ENCODE measurements at places on chromosomes 1 and 21.
A peak's percentile ranks its signal among the peaks of the same experiment; 100 is the strongest.

- no peak for DNase-seq
Measured at GRCh38 chr1:208166340-208167138, 77.6 kb downstream of the PLXNA2 start.

DNA sequence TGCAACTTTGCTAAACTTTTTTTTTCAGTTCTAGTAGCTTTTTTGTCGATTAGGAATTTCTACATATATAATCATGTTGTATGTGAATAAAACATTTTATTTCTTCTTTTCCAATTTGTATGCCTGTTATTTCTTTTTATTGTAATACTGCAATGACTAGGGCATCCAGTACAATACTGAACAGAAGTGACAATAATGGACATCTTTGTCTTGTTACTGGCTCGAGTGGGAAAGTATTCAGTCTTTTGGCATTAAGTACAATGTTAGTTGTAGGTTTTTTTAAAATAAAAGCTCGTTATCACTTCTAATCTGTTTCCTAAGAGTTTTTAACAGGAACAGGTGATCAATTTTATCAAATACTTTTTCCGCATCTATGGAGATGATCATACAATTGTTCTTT lies 9.8 kb downstream of the STPG1 start:
- DNase-seq = no peak

- no peak for DNase-seq
Measured at GRCh38 chr1:110176299-110176956, 26.1 kb downstream of the SLC6A17 start.

DNA sequence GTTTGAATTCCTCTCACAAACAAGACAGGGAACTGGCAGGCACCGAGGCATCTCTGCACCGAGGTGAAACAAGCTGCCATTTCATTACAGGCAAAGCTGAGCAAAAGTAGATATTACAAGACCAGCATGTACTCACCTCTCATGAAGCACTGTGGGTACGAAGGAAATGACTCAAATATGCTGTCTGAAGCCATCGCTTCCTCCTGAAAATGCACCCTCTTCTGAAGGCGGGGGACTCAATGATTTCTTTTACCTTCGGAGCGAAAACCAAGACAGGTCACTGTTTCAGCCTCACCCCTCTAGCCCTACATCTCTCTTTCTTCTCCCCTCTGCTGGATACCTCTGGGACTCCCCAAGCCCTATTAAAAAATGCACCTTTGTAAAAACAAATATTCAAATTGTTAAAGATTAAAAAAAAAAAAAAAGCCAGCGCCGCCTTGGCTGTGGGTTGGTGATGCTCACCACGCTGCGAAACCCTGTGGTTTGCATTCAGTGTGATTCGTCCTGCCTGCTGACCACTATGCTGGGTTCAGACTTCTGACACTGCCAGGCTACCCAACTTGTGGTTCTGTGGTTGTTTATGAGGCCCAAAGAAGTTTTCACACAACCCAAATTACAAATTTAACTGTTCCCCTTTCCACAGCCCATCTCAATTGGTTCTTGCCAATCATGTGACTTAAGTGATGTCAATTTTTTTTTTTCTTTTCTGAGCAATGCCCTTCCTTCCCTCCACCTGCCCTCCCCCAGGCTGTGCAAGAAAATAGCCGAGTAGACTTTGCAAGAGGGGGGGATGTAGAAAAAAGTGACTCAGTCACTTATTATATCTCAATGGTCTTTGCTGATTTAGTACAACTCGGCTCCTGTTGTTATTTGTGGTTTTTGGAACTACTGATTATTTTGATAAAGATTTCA lies at the start of gene RUNX1:
TSS of gene RUNX1 (minus strand) at position 597 of the 912 bp plus-strand sequence.
- peak; percentile 71 for DNase-seq

DNA sequence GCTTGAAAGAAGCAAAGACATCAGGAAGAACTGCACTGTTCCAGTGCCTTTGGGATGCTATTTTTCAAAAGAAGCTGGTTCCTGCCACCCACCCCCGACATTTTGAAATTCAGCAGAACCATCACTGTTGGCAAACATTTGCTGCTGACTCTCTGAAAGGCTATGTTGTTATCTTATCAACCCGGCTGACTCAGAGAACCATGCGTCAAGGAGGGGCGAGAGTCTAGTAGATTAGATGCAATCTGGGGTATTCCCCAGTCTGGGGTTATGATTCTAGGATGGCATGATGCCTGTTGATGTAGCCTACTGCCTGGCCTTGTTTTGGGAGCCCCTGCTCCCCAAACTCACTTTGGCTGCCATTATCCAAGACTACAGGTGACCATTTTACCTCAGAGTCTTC lies 267.8 kb upstream of the RUNX1 start:
- no peak for DNase-seq

- DNase-seq = peak; percentile 50
Measured at GRCh38 chr21:17925000-17925610, 105.9 kb upstream of the C21orf91 start.

GRCh38 chr1:8516793-8517556 lies 199.1 kb downstream of the SLC45A1 start:
- DNase-seq = no peak

GRCh38 chr1:27365372-27366112 lies 1.2 kb downstream of the MAP3K6 start:
- DNase-seq = peak; percentile 65

GRCh38 chr1:227167276-227168101 lies 150.8 kb downstream of the CDC42BPA start:
- no peak for DNase-seq

DNA sequence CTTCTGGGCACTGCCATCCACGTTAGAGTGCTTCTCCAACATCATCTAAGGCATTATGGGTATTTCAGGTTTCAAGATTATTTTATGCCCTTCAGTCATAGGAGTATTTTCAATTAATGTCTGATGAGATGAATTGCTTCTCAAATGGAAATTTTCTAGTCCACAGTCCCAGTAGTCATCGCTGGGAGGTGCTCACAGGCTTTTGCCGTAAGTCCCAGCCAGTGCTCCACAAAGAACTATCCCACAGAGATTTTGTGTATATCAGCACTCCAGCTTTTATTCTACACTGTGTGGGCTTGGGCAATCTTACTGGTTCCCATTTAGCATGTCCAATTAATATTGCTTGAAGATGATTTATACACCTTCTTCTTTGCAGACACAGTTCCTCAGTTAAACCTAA lies 61.0 kb downstream of the SMYD2 start:
- DNase-seq = no peak

DNA sequence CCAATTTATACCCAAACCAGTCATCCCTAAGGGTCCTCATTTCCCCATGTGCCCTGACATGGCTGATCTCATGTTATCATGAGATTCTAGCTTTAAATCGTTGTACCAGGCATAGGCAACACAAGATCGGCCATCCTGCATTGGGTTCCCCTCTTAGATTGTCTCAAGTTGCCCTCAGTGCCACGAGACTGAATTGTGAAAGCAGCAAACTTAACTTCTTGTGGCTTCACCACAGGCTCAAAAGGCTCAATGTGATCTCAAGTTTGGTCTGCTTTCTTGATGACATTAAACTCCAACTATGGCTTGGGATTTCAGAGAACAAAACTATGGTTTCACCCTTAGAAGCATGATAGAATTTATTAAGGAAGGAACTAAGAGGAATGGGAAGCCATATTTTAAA lies 168.5 kb upstream of the SYT6 start:
- no peak for DNase-seq

DNA sequence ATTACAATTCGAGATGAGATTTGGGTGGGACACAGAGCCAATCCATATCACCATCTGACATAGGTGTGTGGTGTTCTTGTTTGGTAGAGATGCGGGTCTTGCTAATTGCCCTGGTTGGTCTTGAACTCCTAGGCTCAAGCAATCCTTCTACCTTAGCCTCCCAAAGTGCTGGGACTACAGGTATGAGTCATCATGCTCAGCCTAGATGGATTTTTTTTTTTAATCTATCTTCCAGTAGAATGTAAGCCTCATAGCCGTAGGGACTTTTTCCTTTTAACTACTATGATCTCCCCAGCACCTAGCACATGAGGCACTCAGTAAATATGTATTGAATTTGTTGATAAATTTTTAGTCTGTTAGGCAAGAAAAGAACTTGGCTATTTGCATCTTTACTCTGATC lies 94.6 kb upstream of the TENT5C start:
- no peak for DNase-seq

DNA sequence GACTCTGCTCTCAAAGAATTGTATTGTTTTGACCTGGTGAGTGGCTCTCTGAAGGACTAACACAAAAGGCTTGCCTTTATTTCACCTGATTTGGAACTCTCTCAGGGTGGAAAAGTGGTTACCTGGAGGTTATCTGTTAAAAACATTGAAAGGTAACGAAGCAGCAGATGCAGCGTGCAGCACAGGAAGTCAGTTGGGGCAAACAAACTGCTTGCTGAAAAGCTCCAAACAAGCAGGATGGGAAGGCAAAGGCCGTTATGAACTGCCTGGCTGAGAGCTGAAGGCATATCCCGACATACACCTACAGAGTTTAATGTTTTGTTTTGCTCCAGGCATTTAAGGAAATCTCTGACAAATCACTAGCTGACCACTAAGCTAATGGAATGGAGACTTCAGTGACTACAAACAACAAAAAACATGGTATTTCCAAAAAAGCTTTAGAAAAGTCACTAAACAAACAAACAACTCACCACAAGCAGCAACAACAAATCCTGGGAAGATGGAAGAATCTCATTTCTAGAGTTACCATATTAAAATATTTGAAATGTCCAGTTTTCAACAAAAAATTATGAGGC lies 44.3 kb upstream of the BATF3 start:
- DNase-seq = no peak

- DNase-seq = no peak
Measured at GRCh38 chr1:16111771-16112595, 38.5 kb upstream of the FAM131C start.

- no peak for DNase-seq
Measured at GRCh38 chr1:230185076-230186001, 118.3 kb downstream of the GALNT2 start.

- no peak for DNase-seq
Measured at GRCh38 chr21:42475036-42475435, 21.0 kb downstream of the RSPH1 start.

- no peak for DNase-seq
Measured at GRCh38 chr1:110040548-110040947, 6.1 kb downstream of the STRIP1 start.

- no peak for DNase-seq
Measured at GRCh38 chr1:171730052-171730451, 11.8 kb downstream of the VAMP4 start.

DNA sequence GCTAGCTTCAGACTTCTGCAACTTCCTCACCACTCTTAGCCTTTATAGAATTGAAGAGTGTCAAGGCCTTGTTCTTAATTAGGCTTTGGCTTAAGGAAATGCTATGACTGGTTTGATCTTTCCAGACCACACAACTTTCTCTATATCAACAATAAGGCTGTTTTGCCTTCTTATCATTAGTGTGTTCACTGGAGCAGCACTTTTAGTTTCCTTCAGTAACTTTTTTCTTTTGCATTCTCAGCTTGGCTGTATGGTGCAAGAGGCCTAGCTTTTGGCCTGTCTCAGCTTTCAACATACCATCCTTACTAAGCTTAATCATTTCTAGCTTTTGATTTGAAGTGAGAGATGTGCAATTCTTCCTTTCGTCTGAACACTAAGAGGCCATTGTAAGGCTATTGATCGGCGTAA lies 8.6 kb downstream of the PRKACB start:
- no peak for DNase-seq

- DNase-seq = no peak
Measured at GRCh38 chr1:66695116-66695515, 57.1 kb upstream of the DYNLT5 start.

GRCh38 chr21:34535886-34536285 lies 23.9 kb upstream of the KCNE1 start:
- DNase-seq = no peak

- DNase-seq = no peak
Measured at GRCh38 chr1:235865565-235866204, 1.0 kb downstream of the LYST start.

DNA sequence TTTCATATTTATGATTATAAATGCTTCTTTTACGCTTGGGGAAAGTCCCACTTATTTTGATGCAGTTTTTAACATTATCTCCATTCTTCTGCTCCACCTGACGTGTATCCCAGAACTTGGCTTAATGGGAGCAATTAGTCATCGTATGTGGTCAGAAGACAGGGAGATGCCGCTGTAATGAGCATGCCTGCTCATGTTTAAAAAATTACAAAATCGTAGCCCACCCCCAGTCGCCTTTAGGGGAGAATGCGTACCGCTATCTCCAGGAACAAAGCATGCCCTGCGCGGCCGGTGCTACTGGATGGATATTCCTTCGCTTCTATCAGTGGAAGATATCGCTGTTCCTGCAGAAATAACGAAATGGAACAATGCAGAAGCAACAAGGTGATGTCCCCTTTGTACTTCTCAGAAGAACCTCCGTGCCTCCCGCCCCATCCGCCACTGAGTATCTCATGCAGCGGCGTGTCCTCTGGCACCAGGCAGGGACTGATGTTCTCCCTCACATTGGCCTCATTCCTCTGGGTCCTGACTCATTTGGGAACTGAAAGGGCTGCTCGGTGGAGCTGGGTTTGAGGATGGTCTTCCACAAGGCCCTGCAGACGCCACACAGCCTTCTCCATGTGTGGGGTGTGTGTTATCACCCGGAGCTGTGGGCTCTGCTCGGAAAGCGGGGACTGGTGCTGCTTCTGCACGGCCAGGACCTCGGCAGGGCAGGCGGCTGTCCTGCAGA lies 116.3 kb upstream of the COL6A1 start:
- no peak for DNase-seq

DNA sequence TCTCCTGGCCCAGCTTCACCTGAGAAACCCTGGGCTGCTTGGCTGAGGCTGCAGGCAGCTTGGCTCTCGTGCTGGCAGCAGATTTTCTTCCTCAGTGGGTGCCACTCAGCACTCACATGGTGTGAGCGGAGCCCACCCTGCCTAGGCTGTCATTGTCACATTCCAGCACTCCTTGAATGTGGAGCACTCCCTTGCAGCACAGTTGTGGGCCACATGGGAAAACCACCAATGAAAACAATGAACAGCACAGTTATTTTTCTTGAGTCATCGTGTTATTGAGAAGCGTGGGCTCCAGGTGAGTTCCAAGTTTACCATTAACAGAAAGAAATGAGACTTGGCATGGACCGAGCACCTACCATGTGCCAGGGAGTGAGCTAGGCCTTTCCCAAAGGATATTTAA lies 27.2 kb upstream of the TRIM67 start:
- no peak for DNase-seq

DNA sequence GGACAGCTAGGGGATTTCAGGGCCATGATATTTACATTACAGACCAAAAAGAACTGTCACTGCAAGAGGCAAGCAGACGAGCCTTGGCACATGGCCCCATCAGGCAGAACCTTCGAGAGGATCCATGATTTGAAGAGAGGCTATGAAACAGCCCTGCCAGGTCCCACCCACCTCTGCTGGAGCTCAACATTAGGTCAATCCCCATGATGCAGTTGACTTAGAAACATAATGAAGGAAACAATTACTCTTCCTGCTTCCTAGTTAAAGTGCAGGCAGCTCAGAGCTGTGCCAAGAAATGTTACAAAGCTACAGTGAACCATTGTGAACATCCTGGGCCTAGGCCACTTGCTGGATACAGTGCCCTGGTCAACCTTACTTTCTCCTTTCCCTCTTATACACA lies 41.7 kb upstream of the PTCH2 start:
- DNase-seq = no peak

DNA sequence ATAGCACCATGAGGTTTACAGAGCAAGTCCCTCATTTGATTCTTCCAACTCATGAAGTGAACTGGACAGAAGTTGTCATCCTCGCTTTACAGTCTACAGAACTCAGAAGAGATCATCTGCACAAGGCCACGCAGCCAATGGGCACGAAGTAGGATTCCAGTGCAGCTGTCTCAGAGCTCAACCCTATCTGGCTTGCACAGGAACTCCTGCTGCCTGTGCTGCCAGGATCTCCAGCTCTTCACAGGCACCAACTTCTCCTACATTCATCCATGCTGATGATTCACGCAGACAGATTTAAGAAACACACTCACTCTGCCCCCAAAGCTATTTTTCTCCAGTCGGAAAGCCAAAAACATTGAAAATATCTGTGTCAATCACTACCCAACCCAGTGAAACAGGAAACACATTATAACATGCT lies 157.0 kb downstream of the RERE start:
- no peak for DNase-seq

Measured in effector CD4-positive, alpha-beta T cell (primary cell).